ENCODE measurements at places on chromosomes 12 and 14. TPM values are rescaled to one million over a fixed set of nuclear protein-coding genes. Genes with fewer than 3 reads are reported as not detected.

Gene INHBC
- total RNA-seq: not detected

Gene FAM181A
- total RNA-seq: not detected

- peaks cover 9% of the 10 kb centered on the region for H3K36me3 ChIP-seq
- no peaks in the 10 kb centered on the region for H3K27me3 ChIP-seq
- no peaks in the 10 kb centered on the region for H3K4me1 ChIP-seq
- H3K4me3 ChIP-seq: no peak overlapping the region
- DNase-seq: no peak
Observed at GRCh38 chr12:100229036-100229635, 28.5 kb downstream of the ACTR6 start.

DNA sequence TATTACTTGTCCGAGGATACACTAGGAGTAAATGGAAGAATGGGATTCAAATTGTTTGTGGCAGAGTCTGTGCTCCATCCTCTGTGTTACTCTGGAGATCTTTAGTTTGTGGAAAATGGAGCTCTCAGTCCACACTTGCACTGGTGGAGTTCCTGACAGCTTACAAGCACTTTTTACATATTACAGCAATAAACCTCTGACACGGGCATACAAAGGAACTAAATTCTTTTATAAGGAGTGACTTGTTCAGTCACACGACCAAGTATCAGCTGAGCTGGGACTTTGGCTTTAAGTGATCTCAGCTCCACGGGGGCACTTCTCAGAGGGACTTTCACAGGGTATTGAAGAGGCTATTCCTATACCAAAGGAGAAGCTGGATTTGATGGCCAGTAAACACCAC, 417.5 kb downstream of the LRIG3 start:
- no peaks in the 10 kb centered on the region for H3K27me3 ChIP-seq
- no peak for DNase-seq
- H3K4me3 ChIP-seq: no peak overlapping the region
- H3K4me1 ChIP-seq: peaks cover 16% of the 10 kb centered on the region
- no peak overlapping the region for H3K27ac ChIP-seq

Gene CCNT1
- 45.9 TPM for total RNA-seq

Data from astrocyte (in vitro differentiated cells and primary cell).